ENCODE measurements at places on chromosomes 12 and 14.

GRCh38 chr12:58673021-58673420, 247.3 kb downstream of the LRIG3 start:
- no peak for DNase-seq

DNA sequence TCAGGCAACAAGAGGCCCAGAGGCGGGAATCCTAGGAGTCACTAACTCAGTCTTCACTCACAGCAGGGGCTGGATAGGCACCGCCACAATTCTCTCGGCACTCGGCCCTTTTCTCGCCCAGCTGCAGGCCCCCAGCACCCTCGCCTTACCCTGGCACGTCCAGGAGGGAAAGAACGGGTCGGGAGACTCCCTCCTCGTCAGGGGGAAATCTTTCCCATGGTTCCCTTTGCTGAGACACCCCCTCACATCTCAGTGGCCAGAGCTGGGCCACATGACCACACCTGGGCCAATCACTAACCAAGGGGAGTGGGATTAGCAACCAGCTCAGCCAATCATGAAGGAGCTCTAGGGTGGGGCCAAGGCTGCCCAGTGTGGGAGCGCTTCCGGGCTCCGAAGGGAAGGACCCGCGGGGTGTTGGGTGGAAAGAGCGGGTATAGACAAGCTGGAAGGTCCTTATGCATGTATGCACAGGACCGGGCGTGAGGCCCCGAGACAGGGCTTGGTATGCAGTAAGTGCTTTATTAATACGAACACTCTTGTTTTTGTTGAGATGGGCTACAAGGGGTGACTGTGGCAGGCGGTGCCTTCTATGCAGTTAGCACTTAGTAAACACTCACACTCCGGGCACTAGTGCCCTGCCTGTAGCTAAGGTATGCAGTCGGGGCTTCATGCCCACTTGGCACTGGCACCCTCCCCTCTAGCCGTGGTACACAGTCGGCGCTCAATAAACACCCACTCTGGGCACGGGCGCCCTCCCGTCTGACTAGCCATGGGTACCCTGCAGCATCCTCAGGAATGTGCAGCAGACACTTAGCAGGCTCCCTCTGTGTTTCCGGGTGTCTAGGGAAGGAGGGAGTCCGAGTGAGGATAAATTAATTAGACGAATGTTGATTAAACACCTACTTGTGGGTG, 40.3 kb downstream of the ADGRD1 start:
- no peak for DNase-seq

DNA sequence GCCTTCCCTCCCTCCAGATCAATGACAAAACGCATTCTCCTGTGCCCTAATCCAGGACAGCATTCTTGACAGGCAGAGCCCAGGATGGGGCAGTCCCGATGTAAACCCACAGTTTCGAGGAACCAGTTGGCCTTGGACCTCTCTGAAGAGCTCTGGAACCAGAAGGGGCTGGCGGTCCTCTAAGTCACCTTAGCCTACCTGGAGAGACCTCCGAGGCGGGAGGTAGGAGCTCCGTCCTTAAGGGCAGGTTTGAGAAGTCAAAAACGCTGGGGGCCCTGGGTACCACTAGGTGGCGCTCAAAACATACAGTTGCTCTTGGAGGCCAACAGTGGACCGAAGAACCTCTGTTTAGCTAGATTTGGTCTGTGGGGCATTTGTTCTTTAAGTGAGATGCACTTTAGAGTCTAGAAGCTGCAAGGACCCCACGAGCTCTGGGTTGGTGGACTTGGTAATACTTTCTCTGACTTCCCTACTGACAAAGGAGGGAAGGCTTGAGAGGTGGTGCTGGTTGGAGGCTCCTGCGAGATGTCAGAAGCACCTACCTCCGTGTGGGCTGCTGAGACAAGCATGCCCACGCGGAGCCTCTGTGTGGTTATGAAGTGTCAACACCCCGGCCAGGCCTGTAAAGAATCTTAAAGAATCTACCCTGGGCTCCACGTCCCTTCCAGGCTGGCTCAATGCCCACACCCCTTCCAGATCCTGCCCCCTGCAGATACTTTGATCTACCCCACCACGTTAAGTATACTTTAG, 74.8 kb upstream of the CHST11 start:
- peak; percentile 61 for DNase-seq

GRCh38 chr14:29351996-29352705, 575.5 kb downstream of the PRKD1 start:
- no peak for DNase-seq

DNA sequence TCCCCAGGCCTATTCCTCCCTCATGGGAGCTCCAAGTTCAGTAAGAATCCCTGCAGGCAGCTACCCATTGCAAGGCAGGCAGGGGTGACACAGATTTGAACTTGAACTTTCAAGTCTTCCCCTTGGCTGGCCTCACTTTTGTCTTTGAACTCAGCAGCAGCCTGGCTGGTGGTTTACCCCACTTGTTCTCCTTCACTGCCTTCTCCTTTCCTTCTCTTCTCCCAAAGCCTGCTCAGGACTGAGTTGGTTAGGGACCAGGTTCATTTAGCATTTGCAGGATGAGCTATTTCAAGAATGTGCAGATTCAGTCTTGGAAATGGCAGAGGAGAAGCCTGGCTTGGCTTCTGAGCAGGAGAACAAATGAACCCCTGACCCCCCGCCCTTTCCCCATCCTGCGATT, 67.7 kb upstream of the TBX3 start:
- DNase-seq, result no peak

DNA sequence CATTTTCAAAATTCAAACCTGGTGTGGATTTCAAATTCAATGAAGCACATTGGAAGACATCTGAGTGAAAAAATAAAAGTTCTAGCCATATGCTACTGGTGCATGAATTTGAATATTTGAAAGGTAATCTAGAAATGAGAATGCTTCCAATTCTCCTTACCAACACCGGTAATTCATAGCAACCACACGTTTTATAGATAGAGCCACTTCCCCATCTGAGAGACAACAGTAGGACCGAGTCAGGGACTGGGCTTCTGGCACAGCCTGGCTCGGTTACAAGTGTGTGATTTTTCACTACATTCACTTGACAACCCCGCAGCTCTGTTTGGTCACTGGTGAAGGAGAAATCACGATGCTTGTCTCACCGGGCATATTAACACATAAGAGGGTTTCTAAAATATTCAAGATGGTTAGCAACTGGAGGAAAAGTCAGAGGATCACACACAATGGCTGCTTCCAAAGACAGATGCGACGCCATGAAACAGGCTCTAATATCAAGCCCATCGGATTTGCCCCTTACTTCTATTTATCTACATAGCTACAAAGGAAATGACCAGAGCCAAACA, 86.5 kb upstream of the FOXN3 start:
- DNase-seq, result no peak

GRCh38 chr12:53492830-53493609, 6.2 kb downstream of the MAP3K12 start:
- peak; percentile 80 for DNase-seq

DNA sequence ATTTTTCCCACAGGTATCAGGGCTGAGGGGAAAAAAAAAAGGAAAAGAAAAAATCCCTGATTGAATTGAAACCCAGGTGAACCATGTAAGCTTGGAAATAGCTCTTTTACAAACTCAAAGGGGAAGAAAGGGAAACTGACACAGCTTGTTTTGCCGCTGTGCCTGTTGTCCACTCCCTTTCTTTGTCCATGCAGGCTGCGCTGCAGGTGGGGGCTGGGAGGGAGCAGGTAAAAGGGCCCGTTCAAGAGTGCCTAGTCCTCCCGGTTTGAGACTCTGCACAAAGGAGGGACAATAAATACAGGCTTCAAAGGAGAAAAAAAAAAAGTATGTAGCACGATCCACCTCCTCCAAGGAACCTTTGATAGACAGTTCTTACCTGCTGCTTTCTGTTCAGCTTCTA, 194.8 kb downstream of the GRIN2B start:
- no peak for DNase-seq

DNA sequence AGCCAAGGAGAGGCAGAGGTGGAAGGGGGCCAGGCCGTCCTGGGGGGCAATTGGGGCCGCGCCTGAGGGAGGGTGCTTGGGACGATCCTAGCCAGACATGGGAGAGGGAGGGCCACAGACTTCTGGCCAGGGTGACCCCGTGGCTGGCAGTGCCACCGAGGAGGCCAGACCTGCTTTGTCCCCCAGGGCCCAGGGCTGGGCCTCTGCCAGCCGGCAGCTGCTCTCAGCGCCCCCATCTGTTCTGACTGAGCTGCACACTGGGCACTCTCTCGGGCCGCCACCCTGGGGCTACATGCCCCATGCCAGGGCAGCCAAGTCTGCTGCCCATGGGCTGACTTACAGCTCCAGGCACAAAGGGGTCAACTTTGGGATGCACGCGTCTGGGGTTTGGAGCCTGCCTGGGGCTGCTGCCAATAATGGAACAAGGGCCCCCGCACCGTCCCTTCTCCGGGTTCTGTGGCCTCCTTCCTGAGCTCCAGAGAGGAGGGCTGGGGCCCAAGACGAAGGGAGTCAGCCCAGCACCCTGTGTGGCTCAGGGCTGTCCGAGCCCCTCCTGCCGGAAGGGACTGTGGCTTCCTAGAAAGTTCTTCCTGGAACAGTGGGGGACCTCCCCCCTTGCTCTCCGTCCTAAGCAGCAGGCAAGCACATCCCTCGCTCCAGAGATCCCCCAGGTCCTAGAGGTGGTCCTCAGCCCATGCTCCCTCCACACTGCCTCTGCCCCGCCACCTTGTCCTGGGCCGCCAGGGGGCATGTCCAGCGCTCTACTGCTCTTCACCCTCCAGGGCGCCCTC, 1.1 kb downstream of the ADSS1 start:
- no peak for DNase-seq

- DNase-seq, result no peak
Measured at GRCh38 chr12:100899301-100899700, 104.7 kb downstream of the ANO4 start.

DNA sequence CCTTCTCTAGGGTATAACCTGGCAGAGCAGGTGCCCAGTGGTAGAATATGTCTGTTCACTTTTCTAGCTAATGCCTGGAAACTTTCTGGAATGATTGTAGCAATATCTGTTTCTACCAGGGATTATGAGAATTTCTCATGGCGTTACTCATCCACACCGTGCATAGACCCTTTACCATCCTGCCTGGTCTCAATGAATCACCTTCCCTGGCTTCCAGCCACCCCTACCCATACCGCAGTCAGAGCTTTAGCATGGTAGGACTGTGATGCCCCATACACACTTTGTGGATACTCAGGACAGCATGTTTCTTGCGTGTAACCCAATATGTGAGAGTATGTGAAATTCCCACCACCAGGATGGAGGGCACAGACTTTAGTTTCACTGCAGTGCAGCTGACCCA, 45.4 kb downstream of the TUNAR start:
- DNase-seq, result no peak

- no peak for DNase-seq
Measured at GRCh38 chr14:100560471-100560870, 26.7 kb downstream of the BEGAIN start.

DNA sequence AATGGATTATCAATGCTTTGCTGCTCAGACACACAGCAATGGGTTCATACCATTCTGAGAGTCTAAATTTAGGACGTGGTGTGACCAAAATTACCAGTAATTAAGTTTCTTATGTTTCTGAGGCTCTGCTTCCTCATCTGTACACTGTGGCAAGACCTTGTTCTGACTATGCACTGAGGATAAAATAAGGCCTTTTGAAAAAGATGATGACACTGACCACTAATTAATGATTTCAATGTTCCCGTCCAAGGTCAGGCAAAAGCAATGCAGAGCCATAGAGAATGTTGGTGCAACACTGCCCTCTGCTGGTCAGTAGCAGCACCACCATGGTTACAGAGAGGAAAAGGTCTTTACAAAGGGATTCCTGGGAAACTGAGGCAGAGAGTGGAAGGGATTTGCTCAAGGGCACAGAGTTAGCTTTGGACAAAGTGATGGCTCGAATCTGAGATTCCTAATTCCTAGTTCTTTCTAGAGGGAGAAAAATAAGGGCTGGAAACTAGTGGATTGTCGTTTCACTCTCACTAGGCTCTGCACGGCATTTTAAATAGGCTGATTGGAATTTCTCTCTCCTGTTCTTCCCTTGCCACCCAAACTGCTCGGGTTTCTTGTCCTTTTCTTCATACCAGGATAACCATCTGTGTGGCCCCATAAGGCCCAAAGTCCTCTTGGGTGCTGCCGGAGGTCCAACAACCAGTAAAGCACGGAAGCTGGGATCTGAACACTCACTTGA, 22.3 kb upstream of the P2RX7 start:
- DNase-seq, result peak; percentile 16

DNA sequence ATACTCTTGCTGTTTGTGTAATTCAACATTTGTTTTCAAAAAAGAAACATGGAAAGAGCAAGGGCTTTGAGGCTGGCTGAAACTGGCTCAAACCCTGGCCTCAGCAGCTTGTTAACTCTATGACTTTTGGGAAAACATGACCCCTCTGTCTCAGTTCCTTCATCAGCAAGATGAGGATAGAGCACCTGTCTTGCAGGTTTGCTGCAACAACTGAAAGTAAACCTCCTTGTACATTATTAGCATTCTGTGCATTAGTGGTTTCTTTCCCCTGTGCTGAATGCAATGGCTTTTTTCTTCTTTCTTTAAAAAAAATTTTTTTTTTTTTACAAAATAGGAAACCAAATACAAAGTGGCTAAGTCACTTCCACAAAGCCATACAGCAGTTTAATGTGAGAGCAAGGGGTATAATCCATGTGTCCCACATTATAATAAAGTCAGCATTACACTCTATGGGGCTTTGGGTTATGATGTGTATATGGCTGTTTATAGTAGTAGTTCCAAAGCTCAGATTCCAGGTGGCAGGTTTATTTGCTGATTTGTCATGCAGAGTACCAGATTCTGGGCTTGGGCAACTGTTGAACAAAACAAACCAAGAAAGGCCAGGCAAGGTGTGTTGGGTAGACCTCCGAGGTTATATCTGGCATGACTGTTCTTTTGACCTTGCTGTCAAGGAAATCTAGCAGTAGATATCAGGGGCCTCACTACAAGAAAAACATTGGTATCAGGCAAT, 194.5 kb upstream of the CNOT2 start:
- no peak for DNase-seq

- no peak for DNase-seq
Measured at GRCh38 chr14:25046301-25046943, 3.5 kb downstream of the STXBP6 start.

DNA sequence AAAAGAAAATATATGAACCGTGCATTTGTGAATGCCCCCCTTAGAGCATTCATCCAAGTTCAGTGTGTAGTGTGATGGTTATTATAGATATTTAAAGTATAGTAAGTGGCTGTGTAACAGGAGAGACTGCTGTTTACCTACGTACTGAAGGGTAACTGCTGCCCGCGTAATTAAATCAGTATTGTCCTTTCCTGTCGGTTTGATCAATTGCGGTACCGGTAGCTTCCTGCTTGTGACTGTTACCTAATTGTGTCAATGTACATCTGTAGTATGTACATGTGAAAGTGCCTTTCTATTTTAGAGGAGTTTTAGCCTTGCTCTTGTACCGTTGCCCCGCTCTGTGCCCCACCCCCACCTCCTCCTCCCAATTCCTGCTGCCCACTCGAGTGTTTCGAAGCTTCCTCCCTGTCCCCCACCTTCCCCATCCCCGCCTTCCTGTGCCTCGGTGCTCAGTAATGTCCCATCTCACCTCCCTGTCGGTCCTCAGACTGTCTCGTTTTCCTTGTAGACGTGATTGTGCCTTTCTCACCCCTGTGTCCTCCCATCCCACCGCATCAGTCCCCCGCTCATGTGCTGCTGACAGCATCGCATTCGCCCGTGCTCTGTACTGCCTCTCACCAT, 75.0 kb downstream of the KICS2 start:
- DNase-seq, result no peak
